ENCODE measurements at places on chromosomes 7 and 10. TPM values are rescaled to one million over a fixed set of nuclear protein-coding genes. Genes with fewer than 3 reads are reported as not detected.

DNA sequence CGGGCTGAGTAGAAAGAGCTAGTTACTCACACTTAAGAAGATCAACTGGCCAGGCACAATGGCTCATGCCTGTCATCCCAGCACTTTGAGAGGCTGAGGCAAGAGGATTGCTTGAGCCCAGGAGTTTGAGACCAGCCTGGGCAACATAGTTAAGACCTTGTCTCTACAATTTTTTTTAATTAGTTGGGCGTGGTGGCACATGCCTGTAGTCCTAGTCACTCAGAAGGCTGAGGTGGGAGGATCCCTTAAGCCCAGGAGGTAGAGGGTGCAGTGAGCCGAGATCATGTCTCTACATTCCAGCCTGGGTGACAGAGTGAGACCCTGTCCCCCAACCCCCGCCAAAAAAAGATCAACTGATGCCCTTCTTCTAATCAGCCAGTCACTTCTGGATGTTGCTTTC, 74.6 kb upstream of the ATP6V0A4 start:
- no peak for DNase-seq

- no peak for DNase-seq
Observed at GRCh38 chr10:118570591-118570990, 24.9 kb downstream of the PRLHR start.

GRCh38 chr7:79979437-79979836, 155.2 kb upstream of the GNAI1 start:
- no peak for DNase-seq

- DNase-seq = no peak
Observed at GRCh38 chr10:71537681-71538080, 141.0 kb downstream of the CDH23 start.

DNA sequence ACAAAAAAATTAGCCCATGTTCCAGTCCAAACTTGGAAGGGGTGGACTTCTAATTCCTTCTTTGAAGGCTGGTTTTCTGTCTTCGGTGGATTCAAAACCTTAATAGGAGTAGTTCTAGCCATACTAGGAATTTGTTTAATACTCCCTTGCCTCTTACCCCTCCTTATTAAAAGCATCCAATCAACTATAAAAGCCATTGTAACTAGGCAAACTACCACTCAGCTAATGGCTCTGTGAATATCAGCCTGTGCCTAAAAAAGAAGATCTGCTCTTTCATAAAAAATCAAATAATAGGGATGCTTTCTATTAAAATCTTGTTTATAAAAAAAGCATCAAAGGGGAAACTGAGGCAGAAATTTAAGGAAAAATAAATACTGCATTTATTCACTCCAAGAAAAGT, 4.1 kb upstream of the ADCK2 start:
- no peak for DNase-seq

DNA sequence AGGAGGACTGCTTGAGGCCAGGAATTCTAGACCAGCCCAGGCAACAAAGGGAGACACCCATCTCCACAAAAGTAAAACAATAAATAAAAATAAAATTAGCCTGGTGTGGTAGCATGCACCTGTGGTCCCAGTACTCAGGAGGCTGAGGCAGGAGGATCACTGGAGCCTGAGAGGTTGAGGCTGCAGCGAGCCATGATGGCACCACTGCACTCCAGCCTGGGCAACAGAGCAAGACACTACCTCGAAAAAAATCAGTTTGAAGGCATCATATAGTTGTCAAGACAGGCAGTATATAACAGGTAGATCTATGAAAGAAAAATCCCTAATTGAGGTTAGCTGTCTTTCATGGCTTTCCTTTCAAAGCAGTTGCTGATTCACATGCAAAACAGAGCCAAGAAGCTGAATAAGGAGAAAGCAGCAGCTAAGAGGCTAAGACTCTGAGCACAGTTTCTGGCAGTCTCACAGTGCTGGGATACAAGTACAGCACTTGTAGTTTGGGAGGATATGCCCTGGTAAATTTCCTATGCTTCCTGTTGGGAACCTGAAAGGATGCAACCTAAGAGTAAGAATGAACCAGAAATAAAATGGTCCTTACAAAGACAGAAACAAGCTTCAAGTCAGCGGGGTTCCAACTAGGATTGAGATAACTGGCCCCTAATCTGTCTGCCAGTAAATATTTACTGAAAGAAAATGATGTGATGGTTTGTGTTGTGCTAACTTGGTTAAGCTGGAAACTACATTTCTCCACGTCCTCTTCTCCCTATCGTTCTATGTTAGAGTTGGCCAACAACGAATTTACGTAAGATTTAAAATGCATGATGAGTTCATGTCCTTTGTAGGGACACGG, 368.5 kb upstream of the HPS1 start:
- no peak for DNase-seq

GRCh38 chr10:48205918-48206317, 68.6 kb downstream of the FRMPD2 start:
- DNase-seq = no peak

- no peak for DNase-seq
Observed at GRCh38 chr10:72605122-72605521, 20.8 kb downstream of the MICU1 start.

Gene SLIT1
- total RNA-seq = 42.7 TPM

Gene PIK3AP1
- total RNA-seq = 5.6 TPM

Gene AGBL3
- 6.7 TPM for total RNA-seq

Gene MET
- total RNA-seq = 65.5 TPM

Data from occipital lobe (tissue), 3 donors.